LoVo (cell line): ENCODE measurements at places on chromosomes 7 and 10.

DNA sequence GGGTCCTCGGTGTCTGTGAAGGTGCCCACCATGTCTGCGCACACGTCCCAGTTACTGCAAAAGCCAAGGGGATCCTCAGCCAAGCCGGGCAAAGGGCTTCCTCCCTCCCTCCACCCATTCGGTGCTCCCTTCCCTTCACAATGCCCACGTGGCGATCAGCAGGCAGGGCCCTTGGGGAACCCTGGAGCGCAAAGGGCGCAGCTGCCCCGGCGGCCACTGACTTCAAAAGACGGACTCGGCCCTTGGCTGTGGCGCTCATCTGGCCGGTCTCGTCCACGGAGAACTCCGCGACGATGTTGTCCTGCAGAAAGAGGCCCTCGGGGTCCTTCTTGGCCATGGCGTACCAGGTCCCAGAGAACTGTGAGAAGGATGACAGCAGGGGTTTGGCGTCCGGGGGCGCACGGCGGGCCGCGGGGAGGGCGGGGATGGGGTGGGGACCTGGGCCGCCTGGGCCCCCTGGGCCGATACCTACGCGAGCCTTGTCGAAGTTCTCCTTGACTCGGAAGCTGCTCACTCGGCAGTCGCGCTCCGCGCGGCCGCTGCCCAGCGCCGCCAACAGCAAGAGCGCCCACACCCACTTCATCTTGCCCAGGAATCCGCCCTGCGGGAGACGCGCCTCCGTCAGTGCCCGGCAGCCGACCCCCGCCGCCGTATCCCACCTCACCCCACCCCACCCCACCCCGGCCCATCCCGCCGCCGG lies 439 bp downstream of the RBP4 start:
- no peak for DNase-seq

DNA sequence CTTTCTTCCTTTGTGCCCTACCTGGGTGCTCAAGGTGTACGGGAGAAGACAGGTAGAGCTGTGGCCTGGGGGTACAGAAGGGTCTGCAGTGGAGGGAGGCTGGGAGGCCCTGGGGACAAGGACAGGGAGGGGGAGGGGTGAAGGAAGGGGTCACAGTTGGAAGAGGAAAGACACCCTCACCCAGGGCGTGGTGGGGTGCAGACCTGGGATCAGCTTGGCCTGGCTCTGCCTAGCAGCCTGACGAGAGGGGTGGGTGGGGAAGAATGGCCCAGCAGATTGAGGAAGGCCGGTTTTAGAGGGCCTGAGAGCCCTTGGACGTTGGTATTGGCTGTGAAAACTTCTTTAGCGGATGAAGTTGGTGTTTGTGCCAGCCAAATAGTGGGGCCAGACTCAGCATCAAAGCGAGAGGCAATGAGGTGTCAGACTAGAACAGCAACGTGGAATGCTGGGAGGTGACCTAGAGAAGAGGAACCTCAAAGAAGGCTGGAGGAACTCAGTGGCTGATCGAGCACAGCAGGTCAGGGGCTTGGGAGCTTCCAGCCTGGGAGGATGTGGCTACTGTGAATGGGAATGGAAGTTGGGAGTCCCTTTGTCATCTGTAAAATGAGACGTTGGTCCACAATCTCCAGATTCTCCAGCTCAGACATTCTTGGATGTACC lies 18.1 kb upstream of the TRIM8 start:
- no peak for DNase-seq

- DNase-seq: no peak
Measured at GRCh38 chr10:69272624-69273023, 5.7 kb upstream of the HK1 start.

GRCh38 chr7:124084024-124084423 lies 51.2 kb upstream of the TMEM229A start:
- no peak for DNase-seq

DNA sequence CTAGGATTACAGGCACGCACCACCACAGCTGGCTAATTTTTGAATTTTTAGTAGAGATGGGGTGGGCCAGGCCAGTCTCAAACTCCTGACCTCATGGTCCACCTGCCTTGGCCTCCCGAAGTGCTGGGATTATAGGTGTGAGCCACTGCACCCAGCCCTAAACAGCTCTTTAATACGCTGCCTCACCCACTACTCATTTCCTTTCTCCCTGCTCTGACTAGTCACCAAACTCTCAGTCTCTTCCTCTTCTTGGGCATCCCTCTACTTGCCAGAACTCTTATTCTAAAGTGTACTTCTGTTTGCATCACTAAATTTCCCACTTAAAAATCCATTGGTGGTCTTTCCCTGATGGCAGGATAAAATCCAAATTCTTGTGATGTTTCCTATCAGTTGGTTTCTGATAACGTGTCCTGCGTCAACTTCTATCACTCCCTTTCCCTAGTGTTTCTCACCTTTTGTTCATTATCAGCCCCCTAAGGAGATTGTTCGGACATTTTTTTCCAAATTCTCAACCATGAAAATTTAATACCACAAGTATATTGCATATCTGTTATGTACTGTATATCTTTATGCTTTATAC lies 124.7 kb downstream of the CUBN start:
- DNase-seq: no peak

GRCh38 chr10:126640401-126640800 lies 30.1 kb downstream of the C10orf90 start:
- DNase-seq: no peak

- DNase-seq: no peak
Measured at GRCh38 chr10:78830976-78831375, 237.8 kb upstream of the ZMIZ1 start.
